ENCODE measurements at places on chromosomes 5 and 9. TPM values are rescaled to one million over a fixed set of nuclear protein-coding genes. Genes with fewer than 3 reads are reported as not detected.

DNA sequence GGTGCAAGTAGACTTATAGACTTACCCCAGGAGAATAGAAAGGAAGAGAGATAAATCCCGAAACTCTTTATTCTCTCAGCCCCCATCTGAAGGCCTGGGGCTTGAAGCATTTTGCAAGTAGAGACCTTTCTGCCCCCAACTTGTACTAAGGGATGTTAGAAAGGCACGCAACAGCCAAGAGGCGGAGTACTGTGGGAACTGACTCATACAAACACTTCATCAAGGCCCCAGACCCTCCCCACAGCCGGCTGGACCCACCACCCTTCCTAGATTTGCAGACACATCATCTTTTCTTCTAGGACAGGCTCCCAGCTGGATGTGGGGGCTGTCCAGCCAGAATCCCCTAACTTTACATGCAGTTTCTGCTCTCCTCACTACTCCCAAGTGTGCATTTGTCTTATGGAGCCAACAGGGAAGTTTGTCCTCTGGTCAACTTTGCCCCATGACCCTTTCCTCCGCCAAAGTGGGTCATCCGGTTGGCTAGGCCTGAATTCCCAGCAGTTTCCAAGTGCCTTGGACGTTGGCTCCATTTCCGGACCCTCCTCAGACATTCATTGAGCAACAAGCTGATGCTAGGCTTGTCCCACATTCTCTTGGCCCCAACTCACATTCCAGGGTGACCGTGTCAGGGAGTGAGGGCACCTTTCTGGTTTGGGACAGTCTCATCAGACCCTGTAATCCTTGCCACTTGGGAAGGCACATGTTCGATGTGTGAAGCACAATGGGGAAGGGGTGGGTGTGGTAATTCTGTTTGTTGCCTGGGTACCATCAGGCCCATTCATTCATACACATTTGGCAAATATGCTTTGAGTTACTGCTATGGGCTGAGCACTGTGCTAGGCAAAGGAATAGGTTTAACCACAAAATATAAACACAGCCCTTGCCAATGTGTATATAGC lies 64.6 kb downstream of the ABLIM3 start:
- no peaks in the 10 kb centered on the region for H3K36me3 ChIP-seq
- no peaks in the 10 kb centered on the region for H3K4me1 ChIP-seq
- no peaks in the 10 kb centered on the region for H3K27me3 ChIP-seq
- H3K27ac ChIP-seq: peak overlapping the region; percentile 84
- no peak overlapping the region for H3K4me3 ChIP-seq
- peak; percentile 65 for DNase-seq

DNA sequence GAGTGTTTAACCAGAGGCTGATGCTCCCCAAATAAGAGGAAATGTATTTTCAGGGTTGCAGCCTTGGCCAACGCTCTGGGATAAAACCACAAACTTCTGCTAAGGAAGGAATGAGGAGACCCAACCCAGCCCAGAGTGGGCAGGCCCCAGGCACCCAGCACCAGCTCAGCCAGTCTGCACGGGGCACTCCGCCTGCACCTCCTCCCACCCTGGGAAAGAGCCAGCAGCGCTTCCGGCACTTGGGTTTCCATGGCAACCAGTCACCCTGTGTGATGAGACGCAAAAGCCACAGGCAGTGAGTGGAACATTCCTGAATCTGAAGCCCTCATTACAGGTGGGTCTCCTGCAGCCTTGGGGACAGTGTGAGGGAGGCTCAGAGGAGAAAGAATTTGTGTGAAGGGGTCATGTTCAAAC lies 85.2 kb upstream of the ZBTB43 start:
- H3K4me1 ChIP-seq: no peaks in the 10 kb centered on the region
- H3K27ac ChIP-seq: peak overlapping the region; percentile 86
- no peak overlapping the region for H3K4me3 ChIP-seq
- DNase-seq: peak; percentile 81
- no peaks in the 10 kb centered on the region for H3K36me3 ChIP-seq

GRCh38 chr9:77018058-77018968 lies 1.1 kb upstream of the FOXB2 start:
- H3K4me3 ChIP-seq: no peak overlapping the region
- H3K36me3 ChIP-seq: no peaks in the 10 kb centered on the region
- no peak for DNase-seq
- no peaks in the 10 kb centered on the region for H3K4me1 ChIP-seq
- H3K27me3 ChIP-seq: peaks cover 98% of the 10 kb centered on the region
- H3K27ac ChIP-seq: no peak overlapping the region

DOK3 gene
- total RNA-seq: 24.8 TPM

ADAMTS19 gene
- total RNA-seq: not detected

DNA sequence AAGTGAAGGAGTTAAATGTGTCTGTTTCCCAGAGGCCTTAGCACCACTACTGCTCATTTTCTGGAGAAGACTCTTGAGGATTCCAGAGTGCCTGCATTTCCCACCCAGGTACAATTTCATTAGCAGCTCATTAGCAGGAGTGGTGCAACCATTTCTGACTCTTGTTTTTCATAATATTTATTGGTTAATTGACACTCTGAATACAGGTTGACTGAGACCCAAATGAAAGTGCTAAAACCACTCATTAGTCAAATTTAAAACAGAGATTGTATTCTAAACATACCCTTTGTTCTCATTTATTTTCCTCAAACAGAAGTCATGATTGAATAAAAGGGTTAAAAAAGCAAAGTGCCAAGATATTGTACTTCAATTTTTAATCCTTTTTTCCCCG lies 134.5 kb downstream of the SIL1 start:
- no peak overlapping the region for H3K4me3 ChIP-seq
- no peak for DNase-seq
- peaks cover 52% of the 10 kb centered on the region for H3K4me1 ChIP-seq
- H3K36me3 ChIP-seq: no peaks in the 10 kb centered on the region

FBXL17 gene
- total RNA-seq: 22.4 TPM

GALNT12 gene
- total RNA-seq: 1.1 TPM

NDUFB6 gene
- total RNA-seq: 50.8 TPM

GRCh38 chr5:37723162-37723961 lies 116.5 kb downstream of the GDNF start:
- no peak for DNase-seq
- no peak overlapping the region for H3K27ac ChIP-seq
- peaks cover under 1% of the 10 kb centered on the region for H3K4me1 ChIP-seq
- no peak overlapping the region for H3K4me3 ChIP-seq

GRCh38 chr5:126448720-126449119 lies 25.5 kb downstream of the GRAMD2B start:
- no peak overlapping the region for H3K4me3 ChIP-seq
- no peaks in the 10 kb centered on the region for H3K27me3 ChIP-seq
- H3K36me3 ChIP-seq: no peaks in the 10 kb centered on the region
- H3K27ac ChIP-seq: no peak overlapping the region
- H3K4me1 ChIP-seq: peaks cover 28% of the 10 kb centered on the region
- no peak for DNase-seq

DNA sequence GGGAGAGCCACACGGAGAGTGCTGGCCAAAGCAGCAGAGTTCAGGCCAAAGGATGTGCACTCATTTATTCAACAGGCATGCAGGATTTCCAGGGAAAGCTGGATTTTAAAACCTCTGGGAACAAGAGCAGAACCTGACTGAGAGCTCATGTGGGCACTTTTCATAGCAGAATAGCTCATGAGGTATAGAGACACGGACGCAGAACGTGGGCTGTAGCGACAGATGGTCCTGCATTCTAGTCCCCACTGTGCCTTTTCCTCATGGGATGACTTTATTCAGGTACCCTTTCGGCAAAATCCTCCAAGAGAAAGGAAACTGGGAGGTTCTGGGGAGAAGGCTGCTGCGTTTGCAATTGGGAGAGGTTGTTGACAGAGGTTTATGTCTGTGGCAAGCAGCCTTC lies 5.4 kb downstream of the IL4 start:
- H3K36me3 ChIP-seq: no peaks in the 10 kb centered on the region
- no peak overlapping the region for H3K27ac ChIP-seq
- H3K4me3 ChIP-seq: no peak overlapping the region
- no peak for DNase-seq
- peaks cover 6% of the 10 kb centered on the region for H3K4me1 ChIP-seq
- no peaks in the 10 kb centered on the region for H3K27me3 ChIP-seq

- no peaks in the 10 kb centered on the region for H3K27me3 ChIP-seq
- no peaks in the 10 kb centered on the region for H3K36me3 ChIP-seq
Observed at GRCh38 chr5:41256400-41256799, 43.1 kb upstream of the C6 start.

ST6GALNAC4 gene
- 8.7 TPM for total RNA-seq

Measured in adrenal gland (tissue), 19 donors.